ENCODE measurements at places on chromosomes 16 and 17.

GRCh38 chr17:61618950-61619349 lies 27.9 kb upstream of the NACA2 start:
- no peaks in the 10 kb centered on the region for H3K36me3 ChIP-seq
- H3K27ac ChIP-seq: no peak overlapping the region
- H3K4me1 ChIP-seq: no peaks in the 10 kb centered on the region
- no peak overlapping the region for H3K4me3 ChIP-seq
- H3K27me3 ChIP-seq: no peaks in the 10 kb centered on the region
- no peak for DNase-seq

DNA sequence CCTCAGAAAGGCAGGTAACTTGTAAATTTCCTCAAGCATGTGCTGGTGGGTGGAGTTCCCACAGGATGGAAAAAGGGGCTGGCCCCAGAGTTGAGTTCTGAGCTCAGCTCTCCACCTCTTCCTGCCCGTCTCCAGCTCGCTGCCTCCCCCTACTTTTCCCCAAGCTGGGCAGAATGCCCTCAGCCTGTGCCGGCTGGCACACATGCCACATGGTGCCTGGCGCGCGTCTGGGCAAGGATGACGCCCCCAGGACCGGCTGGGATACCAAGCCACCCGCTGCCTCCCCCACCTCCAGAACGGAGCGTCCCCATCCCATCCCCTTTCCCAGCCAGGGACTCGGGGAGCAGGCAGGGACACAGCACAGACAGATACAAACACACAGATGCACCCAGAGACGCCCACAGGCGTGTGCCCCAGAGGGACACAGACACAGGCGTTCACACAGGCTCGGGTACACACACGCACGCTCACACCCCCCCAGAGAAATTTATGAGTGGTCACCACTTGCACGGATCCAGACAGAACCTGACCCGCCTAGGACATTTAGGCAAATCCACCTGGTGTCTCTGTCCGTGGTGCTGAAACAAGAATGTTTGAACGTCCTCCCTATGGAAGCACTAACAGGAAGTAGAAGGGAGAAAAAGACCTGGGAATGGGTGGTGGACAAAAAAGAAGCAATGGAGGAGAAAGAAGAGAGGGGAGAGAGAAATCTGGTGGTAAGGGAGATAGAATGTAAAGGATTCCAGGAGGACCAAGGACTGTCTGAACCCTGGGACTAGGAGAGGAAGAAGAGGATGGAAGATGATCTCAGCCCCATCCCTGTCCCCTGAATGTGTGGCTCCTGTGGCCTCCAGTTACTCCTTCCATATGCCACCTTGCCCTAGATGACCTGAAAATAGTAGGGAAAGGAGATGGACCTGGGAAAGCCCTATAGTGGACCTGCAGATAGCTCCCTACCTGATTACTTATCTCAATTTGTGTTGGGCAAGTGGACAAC lies 15.5 kb downstream of the NEUROD2 start:
- H3K4me1 ChIP-seq: no peaks in the 10 kb centered on the region
- peaks cover 36% of the 10 kb centered on the region for H3K27me3 ChIP-seq
- no peak overlapping the region for H3K4me3 ChIP-seq

DNA sequence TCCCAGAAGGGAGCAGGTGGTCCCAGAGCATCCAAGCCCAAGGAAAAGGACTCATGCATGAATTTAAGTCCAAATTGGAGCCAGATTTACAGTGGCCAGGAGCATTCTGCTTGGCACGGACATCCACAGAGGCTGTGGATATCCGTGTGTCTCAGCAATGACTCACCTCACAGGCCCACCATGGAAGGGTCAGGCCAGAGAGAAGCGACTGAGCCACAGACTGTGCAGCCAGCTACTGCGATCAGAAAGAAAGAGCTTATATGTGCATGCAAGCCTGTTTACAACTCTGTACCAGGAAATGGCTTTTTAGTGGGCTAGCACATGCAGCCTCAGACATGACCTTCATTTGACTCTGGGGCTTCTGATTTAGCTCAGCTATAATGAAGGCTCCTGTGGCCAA lies 231.0 kb downstream of the C16orf95 start:
- DNase-seq: no peak
- no peak overlapping the region for H3K4me3 ChIP-seq
- H3K4me1 ChIP-seq: no peaks in the 10 kb centered on the region
- no peaks in the 10 kb centered on the region for H3K36me3 ChIP-seq

DNA sequence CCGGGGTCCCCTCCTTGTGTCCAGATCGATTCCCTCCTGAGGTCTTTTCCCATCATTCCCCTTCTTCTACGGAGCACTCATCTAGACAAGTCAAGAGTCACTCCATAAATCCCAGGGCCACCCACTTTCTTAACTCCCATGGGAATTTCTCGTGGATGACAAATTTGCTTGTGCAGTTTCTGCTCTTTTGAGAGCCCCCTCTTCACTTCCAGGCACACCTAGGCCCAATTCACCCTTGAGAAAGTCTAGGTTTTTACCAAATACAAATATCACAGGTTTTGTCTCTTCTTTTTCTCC lies 522 bp upstream of the POLDIP2 start:
- H3K27ac ChIP-seq: no peak overlapping the region
- no peaks in the 10 kb centered on the region for H3K27me3 ChIP-seq
- peaks cover 12% of the 10 kb centered on the region for H3K36me3 ChIP-seq
- H3K4me3 ChIP-seq: peak overlapping the region; percentile 85

DNA sequence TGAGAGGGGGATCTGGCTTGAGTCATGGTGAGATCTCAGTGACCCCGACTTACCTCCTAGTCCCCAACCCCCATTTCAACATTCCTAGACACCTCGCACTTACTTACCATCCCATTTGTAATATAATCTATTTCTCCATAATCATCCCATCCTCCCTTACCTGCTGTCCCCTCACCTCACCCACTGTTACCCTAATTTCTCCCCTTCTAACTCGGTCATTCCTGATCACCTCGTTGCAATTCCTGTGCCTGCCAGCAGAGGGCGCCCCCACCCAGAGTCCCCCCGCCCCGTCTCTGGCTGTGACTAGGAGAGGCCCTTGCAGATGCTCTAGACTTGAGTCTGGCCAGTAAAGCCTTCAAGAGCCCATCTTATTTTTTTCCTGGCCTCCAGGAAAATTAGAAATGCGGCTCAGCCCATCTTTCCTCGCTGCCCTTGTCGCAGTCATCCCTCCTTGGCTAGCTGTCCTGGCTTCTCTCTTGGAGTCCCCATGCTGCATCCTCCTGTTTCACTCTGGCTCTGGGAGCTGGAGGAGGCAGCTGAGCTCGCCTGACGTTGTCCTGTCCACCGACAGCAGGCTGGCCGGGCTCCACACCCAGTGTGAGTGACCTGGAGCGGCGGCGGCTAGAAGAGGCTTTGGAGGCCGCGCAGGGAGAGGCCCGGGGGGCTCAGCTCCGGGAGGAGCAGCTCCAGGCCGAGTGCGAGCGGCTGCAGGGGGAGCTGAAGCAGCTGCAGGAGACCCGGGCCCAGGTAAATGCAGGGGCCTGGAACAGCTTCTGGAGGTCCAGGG lies 5.0 kb downstream of the TBKBP1 start:
- H3K4me3 ChIP-seq: no peak overlapping the region
- peaks cover 2% of the 10 kb centered on the region for H3K4me1 ChIP-seq
- no peak overlapping the region for H3K27ac ChIP-seq
- no peaks in the 10 kb centered on the region for H3K36me3 ChIP-seq
- peak; percentile 57 for DNase-seq
- H3K27me3 ChIP-seq: no peaks in the 10 kb centered on the region

- no peak overlapping the region for H3K4me3 ChIP-seq
- no peak overlapping the region for H3K27ac ChIP-seq
- H3K36me3 ChIP-seq: no peaks in the 10 kb centered on the region
- H3K27me3 ChIP-seq: no peaks in the 10 kb centered on the region
- no peak for DNase-seq
Observed at GRCh38 chr17:69919789-69920188, 155.2 kb upstream of the KCNJ16 start.

- DNase-seq: no peak
- no peak overlapping the region for H3K27ac ChIP-seq
- H3K4me1 ChIP-seq: no peaks in the 10 kb centered on the region
- no peak overlapping the region for H3K4me3 ChIP-seq
- no peaks in the 10 kb centered on the region for H3K36me3 ChIP-seq
Observed at GRCh38 chr16:14202095-14202494, 131.0 kb downstream of the MRTFB start.

GRCh38 chr17:75096082-75096625 lies 8.4 kb downstream of the SLC16A5 start:
- no peak overlapping the region for H3K27ac ChIP-seq
- DNase-seq: peak; percentile 91
- H3K27me3 ChIP-seq: no peaks in the 10 kb centered on the region
- no peak overlapping the region for H3K4me3 ChIP-seq
- H3K4me1 ChIP-seq: peaks cover 8% of the 10 kb centered on the region
- H3K36me3 ChIP-seq: peaks cover 9% of the 10 kb centered on the region

GRCh38 chr16:70157105-70157476 lies 16.5 kb upstream of the CLEC18C start:
- H3K36me3 ChIP-seq: peaks cover 14% of the 10 kb centered on the region
- H3K27ac ChIP-seq: no peak overlapping the region
- H3K4me3 ChIP-seq: no peak overlapping the region

DNA sequence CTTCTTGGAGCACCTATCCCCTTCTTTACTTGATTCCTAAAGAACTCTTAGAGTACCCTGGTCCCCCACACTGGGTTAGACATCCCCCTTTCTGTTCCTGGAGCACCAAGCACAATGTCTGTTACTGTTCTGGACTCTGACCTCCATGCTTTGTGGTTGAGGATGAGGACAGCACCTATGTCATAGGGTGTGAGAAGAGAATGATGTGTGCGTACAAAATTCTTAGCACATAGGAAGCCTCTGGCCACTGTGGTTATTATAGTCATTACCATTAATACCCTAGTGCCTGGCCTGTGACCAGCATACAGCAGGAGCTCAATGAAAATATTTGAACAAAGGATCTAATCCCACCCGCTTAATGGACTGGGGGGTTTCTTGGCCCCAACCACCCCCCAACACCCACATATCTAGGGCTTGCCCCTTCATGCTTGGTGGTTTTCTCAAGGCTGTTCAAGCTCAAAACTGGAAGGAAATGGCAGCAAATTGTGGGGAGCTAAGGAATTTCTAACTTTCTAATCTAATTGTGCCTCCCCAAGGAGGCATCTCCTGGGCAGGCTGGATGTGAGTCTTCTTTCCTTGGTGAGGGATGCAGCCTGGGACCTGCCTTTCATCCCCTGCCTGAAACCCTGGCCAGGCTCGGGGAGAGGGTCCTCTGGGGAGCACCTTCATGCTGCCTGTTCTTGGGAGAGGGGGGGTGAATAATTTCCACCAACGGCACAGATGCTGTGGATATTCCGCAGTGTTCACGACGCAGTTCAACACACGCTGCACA lies 1.5 kb upstream of the CMIP start:
- no peaks in the 10 kb centered on the region for H3K27me3 ChIP-seq
- peaks cover 9% of the 10 kb centered on the region for H3K4me1 ChIP-seq
- H3K36me3 ChIP-seq: no peaks in the 10 kb centered on the region
- no peak overlapping the region for H3K4me3 ChIP-seq
- DNase-seq: no peak

DNA sequence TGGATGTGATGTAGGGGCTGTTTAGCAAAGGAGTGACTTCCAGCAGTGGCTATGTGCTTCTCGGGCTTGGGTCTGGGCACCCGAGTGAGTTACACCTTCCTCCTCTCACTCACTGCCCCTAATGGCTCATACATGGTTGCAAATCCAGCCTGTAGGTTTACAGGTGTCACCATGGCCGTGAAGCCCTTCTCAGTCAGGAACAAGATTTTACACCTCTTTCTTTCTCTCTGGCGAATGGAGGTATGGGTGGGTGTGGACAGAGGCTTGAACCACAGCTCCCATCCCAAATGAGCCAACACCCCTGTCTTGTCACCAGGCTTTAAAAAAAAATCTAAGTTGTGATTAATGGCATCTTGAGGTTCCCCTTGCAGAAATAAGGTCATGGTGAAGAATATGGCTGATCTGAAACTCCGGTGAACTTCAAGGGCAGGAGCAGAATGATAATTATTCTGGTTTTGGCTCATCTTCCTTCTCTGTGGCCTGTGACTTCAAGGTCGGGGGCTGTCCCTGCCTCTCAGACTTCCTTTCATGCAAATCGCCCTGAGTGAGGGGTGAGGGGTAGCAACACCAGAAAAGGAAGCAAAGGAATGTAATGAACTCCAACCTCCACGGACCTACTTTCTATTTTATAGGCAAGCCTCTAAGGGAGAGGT lies 331.2 kb downstream of the MAF start:
- no peaks in the 10 kb centered on the region for H3K27me3 ChIP-seq
- no peak overlapping the region for H3K4me3 ChIP-seq
- H3K27ac ChIP-seq: no peak overlapping the region

GRCh38 chr17:4232168-4232813 lies 31.5 kb downstream of the ANKFY1 start:
- no peak for DNase-seq
- H3K27me3 ChIP-seq: no peaks in the 10 kb centered on the region
- no peak overlapping the region for H3K4me3 ChIP-seq
- H3K27ac ChIP-seq: no peak overlapping the region
- no peaks in the 10 kb centered on the region for H3K4me1 ChIP-seq

DNA sequence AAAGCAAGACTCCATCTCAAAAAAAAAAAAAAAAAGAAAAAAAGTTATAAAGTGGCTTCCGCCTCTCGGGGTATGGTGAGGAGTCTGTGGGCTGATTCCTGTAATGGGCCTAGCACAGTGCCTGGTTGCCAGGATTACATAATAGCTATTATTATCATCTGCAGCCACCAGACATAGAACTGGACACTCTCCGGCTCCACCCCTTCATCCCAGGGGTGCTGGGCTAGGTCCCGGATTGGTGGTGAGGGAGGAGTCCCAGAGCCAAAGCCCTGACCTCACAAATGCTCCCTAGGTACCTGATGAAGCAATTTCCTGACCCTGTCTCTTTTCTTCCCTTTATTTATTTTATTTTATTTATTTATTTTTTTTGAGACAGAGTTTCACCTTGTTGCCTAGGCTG lies 11.6 kb upstream of the ADGRG1 start:
- no peaks in the 10 kb centered on the region for H3K4me1 ChIP-seq
- H3K4me3 ChIP-seq: no peak overlapping the region
- H3K36me3 ChIP-seq: no peaks in the 10 kb centered on the region
- no peak for DNase-seq
- no peaks in the 10 kb centered on the region for H3K27me3 ChIP-seq

DNA sequence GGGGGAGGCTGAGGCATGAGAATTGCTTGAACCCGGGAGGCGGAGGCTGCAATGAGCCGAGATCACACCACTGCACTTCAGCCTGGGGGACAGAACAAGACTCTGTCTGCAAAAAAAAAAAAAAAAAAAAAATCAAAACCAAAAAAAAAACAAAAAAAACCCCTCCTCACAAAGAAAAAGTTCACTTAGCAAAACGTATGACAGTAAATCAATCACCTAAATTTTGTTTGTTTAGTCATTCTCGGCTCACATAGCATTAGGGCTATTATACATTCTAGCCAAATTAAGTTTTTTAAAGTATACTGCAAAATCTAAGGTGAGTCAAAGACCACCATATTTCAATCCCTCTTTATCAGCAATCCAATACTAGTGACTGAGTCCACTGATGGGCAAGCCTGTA lies 5.7 kb downstream of the ZNF652 start:
- no peak overlapping the region for H3K4me3 ChIP-seq
- H3K36me3 ChIP-seq: no peaks in the 10 kb centered on the region
- H3K27me3 ChIP-seq: no peaks in the 10 kb centered on the region
- no peak overlapping the region for H3K27ac ChIP-seq
- no peak for DNase-seq
- no peaks in the 10 kb centered on the region for H3K4me1 ChIP-seq

- no peaks in the 10 kb centered on the region for H3K36me3 ChIP-seq
- no peak overlapping the region for H3K4me3 ChIP-seq
- H3K4me1 ChIP-seq: no peaks in the 10 kb centered on the region
- peak; percentile 49 for DNase-seq
- no peak overlapping the region for H3K27ac ChIP-seq
- H3K27me3 ChIP-seq: no peaks in the 10 kb centered on the region
Observed at GRCh38 chr17:47615766-47616424, 33.8 kb upstream of the KPNB1 start.

All from mesendoderm (in vitro differentiated cells).